ENCODE measurements at places on chromosomes 1 and 21.
A peak's percentile ranks its signal among the peaks of the same experiment; 100 is the strongest.

GRCh38 chr1:149923626-149924025 lies 4.0 kb downstream of the SF3B4 start:
- no peak for DNase-seq

DNA sequence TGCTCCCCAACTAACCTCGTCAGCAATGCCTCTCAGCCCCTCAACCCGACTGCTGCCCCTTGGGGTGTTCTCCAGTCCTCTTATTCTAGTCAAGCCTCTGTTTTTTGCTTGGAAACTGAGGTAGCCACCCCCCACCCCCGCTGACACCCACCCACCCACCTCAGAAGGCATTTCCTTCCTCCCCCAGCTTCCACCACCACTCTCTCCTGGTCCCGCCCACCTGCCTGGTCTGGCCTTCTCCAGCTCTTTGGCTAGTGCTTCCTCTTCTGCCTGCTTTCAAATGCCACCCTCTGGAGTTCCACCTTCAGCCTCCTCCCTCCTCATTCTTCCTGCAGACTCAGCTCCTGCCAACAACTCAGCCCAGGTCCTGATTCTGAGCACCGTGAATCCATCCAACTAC lies 35.3 kb downstream of the OLFML2B start:
- DNase-seq = no peak

DNA sequence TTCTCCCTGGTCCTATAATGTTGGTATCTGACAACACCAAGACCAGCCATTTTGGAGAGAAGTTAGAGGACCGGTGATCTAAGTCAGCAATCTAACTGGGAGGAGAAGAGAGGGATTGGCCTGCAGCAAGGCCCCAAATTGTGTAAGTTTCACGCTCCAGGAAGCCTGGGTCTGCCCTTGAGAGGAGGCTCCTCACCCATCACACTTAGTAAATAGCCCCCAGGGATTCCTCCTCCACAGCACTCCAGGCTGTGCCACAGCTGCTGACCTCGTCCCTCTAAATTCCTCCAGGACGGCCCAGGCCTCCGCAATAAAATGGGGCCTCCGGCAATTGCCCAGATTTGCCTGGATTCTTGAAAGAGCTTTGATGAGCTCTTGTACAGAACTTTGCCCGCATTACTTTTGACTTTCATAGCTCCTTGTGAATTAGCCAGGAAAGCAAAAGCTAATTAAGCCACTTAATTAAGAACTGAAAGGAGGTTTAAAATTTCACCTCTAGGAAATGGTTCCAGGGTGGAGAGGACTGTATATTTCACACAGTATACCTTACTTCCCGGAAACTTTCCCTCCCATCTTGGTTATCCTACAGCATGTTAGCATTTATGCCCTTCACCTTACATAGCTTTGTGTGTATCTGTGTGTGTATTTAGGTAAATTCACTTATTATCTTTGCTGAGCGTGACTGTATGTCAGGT lies 90.5 kb downstream of the LAMC2 start:
- no peak for DNase-seq

GRCh38 chr1:167083066-167083665 lies 7.0 kb downstream of the GPA33 start:
- DNase-seq = no peak

- peak; percentile 10 for DNase-seq
These were observed 37.0 kb upstream of the ATP6V1G3 start for GRCh38 chr1:198577444-198577843.

DNA sequence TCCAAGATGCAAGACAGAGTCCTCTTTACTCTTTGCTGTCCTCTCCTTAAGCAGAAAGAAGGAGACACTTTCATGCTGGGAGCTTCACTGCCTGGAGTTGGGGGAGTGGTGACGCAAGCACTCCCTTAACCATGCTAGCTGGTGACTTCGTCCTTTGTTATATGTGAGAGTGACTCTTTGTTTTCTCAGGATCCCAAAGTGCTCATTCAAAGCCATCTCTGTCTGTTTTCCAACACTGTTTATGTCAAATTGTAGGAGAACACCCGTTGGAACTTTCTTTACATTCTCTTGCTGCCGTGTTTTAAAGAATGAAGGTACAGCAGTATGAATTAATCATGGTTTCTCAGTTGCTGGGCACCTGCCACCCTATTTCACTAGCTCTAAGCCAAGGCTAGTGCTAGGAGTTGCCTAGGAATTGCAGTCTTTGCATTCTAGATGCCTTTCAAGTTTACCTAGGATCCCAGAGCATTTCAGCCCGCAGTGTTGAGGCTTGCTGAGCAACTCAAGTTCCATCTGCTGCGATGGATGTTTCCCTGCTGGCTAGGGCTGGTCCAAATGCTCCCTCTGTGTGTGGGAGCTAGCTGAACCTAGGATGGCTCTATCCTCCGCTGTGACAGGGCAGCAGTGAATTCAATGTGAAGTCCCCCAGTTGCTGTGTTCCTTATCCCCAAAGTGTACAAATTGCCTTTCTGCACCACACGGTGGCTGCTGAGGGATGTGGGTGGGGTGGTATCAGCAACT lies 82.6 kb upstream of the GPR52 start:
- DNase-seq = no peak

DNA sequence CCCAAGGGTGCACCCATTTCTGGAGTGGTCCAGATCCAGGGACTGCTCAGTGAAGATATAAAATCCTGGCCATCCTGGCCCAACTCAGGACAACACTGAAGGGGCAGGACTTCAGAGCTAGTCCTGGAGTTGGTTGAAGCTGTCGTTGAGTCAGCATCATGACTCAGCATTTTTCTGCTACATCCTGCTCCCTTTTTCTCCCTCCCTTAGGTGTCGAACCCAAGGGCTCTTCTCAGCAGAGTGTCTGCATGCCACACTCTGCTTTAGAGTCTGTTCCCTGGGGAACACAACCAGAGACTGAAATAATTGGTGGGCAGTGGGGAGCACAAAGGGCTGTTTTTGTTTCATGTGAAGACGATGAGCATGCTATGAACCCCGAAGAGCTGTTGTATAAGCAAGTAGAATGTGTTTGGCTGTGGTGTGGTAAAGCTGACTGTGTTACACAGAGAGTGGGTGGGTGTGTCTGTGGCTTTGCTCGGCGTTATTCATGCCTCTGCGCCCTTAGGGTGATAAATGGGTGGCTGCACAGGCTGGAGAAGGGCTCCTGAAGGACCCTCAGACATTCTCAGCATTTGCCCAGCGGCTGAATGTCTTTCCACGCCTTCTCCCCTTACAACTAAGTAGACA lies 167.2 kb downstream of the CYYR1 start:
- DNase-seq = peak; percentile 58

DNA sequence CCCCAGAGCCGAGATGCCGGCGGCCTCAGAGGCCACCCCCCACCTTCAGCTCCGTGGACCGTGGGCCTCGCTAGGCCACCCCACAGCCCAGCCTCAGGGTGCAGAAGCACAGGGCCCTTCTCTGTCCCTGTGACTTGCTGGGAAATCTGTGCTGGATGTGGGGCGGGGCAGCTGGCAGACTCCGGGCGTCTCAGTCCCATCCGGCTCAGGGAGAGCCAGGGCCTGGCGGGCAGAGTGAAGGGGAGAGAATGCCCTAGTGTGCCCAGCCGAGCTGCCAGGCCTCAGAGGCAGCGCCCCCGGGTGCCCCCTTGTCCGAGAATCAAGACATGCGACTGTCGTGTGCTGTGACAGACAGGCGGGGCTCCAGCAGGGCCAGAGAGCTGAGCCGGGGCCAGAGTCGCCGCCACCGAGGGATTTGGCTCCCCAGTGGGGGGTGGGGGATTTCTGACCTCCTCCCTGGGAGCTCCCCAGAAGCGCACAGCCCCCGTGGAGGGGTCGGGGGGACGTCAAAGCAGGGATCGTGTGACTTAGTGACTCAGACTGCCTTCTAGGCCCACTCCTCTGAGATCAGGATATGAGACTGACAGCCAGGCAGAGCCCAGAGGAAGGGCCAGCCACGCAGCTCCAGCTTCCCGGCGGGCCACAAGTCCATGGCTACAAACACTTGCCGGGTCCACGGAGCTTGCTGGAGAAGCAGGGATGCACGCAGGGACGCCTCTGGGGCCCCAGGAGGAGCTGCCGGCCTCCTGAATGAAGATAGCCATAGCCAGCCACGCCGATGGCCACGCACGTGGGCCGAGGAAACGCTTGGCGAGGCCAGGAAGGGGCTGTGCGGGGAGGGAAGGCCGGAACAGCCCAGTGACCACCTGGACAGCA lies 11.9 kb downstream of the COL6A1 start:
- no peak for DNase-seq

- DNase-seq = no peak
These were observed 37.1 kb downstream of the EPHB2 start for GRCh38 chr1:22747735-22748073.

GRCh38 chr1:208216062-208216461 lies 28.1 kb downstream of the PLXNA2 start:
- no peak for DNase-seq

GRCh38 chr1:76871355-76871974 lies 4.2 kb downstream of the ST6GALNAC5 start:
- no peak for DNase-seq

GRCh38 chr1:24303600-24303999 lies 15.6 kb upstream of the GRHL3 start:
- DNase-seq = no peak

DNA sequence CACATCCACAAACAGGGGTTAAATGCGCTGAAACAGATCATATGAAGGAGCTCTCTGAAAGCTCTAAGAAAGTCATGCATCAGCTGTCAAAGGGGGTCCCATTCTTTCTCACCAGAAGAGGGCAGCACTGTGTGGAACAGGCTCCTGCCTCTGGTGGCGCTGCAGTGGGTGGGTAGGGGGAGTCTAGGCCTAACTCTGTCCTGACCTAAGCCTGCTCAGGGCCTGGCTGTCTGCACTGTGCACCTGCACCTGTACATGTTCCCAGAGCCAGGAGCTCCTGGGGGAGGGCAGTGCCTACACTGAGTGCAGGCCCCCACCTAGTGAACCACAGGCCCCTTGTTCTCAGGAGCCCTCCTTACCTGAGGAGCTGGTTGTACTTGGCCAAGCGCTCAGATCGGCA lies 16.0 kb downstream of the ENO1 start:
- no peak for DNase-seq

DNA sequence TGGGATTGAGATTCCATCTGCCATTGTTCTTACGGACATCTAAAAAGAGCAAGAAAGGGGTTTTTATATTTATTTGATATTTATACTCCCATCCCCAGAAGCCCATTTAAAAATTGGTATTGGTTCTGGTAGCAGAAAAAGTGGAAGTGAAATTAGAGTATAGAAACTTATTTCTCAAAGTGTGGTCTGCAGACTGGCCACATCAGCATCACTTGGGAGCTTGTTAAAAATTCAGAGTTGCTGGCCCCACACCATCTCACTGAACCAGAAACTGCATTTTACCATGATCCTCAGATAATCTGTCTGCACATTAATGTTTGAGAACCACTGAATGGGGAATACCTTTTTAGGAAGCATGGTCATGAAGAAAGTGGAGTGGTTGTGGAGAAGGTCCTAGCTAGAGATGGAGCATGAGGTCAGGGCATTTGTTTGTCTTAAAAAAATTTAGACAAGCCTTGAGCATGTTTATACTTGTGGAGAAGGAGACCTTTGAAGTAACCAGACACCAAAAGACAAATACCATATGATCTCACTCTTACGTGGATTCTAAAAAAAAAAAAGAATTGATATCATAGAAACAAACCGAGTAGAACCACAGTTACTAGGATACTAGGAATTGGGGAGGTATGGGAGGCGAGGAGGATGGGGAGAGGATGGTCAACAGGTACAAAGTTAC lies 116.3 kb downstream of the ST6GALNAC3 start:
- DNase-seq = no peak

- no peak for DNase-seq
These were observed 107.9 kb downstream of the ZFYVE9 start for GRCh38 chr1:52249831-52250230.

- DNase-seq = peak; percentile 54
These were observed 20.2 kb downstream of the PEX14 start for GRCh38 chr1:10494754-10495474.

GRCh38 chr1:106439475-106439874 lies 617.0 kb upstream of the PRMT6 start:
- DNase-seq = no peak

- no peak for DNase-seq
These were observed 14.7 kb downstream of the COA7 start for GRCh38 chr1:52683367-52683940.

GRCh38 chr1:187027253-187027652 lies 198.5 kb downstream of the PLA2G4A start:
- no peak for DNase-seq

DNA sequence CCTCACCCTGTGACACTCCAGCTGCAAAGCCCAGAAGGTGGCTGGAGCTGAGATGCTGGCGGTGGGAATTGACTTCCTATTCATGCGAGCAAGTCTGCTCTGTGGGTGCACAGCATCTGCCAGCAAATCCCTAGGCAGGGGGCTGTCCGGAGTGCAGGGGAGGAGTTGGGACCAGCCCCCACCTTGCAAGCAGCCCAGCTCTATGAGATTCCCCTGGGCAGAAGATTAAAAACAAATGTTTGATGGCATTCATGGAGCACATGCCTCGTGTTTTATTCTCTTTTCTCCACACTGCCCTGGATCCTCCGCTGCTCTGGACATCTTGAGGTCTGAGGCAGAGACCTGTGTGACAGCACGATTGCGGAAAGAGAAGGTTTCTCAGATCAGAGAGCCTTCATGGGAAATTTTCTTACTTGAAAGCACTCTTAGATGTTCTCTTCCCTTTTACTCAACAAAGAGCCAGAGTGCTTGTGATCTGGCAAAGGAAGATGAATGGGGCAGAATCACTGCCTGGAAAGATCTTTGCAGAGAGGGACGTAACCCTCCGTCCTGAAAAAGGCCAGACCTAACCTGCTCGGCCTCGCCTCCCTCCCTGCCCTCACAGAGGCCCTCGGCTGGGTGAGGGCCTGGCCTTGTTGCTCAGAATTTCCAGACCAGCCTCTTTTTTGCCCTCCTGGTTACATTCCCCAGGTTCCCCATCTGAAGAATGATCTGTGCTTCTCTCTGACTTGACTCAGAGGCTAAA lies 597.1 kb downstream of the KIF26B start:
- DNase-seq = no peak

DNA sequence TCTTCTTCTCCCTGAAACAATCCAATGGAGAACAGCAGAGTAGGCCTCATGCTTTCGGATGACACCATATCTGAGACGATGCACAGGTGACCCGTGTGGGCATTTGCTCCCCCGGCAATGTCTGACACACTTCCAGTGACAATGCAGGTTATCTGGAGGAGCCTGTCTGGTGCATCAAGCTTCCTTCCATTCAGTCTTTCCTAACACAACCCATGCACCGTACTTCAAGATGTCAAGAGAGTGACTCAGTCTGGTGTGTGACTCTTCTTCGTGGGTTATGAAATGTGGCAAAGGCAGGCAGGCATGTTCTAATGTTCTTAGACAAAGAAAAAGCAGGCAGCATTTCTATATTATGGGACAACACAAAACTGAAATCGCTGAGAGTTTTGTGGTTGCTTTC lies 159.1 kb downstream of the EDEM3 start:
- peak; percentile 69 for DNase-seq

GRCh38 chr1:100382657-100383056 lies 30.4 kb downstream of the CDC14A start:
- DNase-seq = no peak

- no peak for DNase-seq
These were observed 73.7 kb downstream of the PDE4B start for GRCh38 chr1:65866439-65866838.

Data from epithelial cell of prostate (primary cell).